ENCODE measurements at places on chromosomes 1 and 21.

DNA sequence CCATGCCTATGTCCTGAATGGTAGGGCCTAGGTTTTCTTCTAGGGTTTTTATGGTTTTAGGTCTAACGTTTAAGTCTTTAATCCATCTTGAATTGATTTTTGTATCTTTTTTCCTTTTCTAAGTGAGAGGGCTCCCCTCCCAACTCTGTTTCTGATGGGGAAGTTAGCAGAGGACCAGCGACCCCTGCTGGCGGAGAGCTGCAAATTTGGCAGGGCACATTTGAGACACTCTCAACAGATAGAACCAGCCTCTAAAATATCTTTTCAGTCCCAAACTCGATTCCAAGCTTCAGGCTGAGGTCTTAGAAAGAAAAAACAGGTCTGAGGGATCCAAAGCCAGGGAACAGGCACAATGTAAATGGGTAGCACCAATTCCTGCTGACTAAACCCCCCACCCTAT, 32.5 kb downstream of the LRRC3 start:
- no peak for DNase-seq

GRCh38 chr1:228541725-228542124, 54.5 kb downstream of the RNF187 start:
- DNase-seq: no peak

DNA sequence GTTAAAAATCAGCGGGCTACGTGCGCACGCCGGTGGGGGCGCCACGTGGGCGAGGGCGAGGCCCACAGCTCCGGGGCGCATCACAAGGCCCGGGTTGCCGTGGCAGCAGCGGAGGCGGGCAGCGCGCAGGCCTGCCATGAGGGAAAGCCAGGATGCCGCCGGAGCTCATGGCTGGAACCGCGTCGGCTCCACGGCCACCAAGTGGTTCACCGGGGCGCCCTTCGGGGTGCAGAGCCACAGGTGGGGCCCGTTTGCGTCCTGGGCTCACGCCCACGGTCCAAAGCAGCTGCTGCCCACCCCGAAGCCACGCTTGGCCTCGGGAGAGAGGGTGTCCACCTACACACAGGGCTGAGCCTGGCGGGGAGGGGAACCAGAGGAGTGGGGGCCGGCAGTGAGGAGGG, 4.9 kb upstream of the TTC22 start:
- DNase-seq: no peak

DNA sequence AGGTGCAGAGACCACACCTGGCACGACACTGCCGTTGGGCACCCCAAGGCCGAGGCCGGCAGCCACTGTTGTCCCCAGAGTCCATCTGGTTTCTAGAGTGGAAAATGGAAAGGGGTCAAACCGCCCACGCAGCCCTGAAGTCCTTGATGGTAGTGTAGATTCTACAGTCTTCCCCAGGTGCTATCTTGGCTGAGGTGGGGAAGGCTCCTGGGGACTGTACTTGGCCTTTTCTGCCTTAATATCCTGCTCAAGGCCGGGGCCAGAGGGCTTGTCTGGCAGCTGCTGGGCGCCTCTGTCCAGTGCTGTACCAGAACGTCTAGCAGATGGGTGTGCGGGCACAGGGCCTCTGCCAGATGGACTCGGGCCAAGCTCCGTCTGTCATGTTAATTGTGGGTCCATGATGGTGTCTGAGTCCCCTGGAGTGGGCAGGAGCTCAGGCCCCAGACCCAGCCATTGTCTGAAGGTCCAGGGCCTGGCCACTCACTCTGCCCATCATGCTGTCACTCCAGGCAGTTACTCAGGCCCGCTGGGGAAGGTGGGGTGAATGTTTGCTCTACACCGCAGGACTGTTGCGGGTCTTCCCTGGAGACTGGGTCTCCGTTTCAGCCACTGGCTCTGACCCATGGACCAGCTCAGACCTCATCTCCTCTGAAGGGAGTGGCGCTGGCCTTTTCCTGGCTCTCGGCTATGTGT, 161.9 kb upstream of the COL6A1 start:
- DNase-seq: no peak

DNA sequence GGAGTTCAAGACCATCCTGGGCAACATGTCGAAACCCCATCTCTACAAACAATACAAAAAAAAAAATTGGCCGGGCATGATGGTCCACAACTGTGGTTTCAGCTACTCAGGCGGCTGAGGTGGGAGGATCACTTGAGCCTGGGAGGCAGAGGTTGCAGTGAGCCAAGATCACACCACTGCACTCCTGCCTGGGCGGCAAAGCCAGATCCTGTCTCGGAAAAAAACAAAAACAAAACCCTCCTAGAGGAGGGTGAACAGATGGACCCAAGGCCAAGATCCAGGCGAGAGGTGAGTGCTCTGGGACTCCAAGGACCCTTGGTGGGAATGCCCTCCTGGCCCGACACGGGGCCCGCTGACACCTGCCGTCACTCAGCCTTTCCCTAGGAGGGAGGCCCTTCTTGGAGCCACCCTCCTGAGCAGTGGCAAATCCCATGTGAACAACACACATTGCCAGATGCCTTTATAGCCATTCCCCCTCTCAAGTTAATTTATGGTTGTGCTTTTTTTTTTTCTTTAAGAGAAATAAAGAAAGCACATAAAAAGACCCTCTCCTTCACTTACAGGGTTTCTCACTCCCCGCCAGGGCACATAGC, 380 bp downstream of the TFF2 start:
- no peak for DNase-seq

DNA sequence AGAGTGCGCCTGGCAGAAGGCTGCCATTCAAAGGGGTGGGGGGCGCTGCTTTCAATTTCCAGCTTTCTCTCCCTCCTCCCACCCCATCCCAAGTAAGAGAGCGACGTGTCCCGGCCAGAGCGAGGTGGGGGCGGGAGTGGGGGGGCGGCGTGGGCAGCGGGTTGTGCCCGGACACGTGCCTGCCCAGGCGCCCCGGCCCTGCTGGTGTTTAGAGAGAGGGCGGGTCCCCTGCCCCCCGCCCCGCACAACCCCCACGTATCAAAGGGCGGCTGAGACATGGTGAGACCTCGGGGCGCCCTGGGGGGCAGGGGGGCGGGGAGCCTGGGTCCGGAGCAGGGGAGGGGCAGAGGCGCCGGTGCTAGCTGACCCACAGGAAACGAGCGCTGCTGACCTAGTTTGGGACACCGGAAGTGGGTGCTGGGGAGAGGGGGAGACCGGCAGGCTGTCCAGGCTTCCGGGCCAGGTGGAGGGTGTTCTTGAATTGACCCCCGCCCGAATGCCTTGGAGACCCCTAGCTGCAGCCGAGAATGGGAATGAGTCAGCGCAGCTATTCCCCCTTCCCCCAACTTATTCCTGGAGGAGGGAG, 1.3 kb downstream of the ZBTB7B start:
- DNase-seq: peak; percentile 82

DNA sequence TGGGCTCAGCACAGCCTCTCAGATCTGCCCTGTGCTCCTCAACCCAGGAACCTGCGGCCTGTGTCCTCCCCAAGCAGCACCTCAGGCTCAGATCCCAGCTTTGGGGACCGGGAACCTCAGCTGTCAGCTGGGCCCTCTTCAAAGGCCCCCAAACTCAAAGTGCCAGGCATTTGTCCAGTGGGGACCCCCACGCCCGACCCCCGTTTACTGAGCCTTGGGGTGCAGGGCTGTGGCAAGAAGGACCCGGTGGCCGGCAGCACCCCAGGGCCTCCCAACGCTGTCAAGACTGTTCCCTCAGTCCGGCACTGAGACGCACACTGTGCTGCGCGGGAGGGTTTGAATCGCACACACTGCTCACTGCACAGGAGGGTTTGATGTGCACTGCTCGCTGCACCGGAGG, 35.0 kb downstream of the MORN1 start:
- no peak for DNase-seq

DNA sequence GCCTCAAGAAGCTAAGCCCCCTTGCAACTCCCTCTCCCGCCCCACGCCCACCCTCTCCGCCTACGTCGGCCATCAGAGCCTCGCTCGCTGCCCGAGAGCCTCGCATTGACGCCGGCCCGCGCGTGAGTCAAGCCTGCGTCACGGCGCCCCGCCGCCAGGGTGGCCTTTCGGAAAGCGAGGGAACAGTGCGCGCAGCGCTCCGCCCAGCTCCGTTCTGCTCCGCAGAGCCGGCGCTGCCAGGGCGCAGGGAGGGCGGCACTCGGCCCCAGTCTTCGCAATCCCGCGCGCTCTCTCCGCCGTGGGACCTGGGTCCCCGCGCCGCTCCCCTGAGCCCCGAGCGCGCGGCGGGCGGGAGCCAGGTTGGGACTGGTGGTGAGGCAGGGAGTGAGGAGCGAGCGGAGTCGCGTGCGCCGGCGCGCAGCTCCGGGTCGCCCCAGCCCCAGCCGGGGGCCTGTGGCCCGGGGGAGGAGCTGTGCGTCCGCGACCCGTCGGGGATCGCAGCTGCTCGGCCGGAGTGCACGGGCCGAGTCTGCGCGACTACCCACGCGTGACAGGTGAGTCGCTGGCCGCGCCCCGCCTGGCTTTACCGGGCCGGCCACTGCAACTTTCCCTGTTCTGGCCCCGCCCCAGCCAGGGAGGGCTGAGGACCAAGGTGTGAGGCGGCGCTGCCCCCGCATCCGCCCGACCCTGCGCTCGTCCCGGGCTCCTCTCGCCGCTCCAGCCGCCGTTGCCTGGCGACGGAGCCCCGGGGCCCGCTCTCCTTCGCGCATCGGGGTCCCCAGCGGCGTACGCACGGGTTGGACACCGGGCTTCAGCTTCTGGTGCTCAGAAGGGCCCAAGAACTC, at the start of gene SLC6A17:
Gene SLC6A17 (plus strand): TSS at position 165 of the 845 bp plus-strand sequence. CDS start 16,436 bp downstream, outside the sequence.
- peak; percentile 82 for DNase-seq

- no peak for DNase-seq
Measured at GRCh38 chr1:33932871-33933270, 69.0 kb downstream of the HMGB4 start.

DNA sequence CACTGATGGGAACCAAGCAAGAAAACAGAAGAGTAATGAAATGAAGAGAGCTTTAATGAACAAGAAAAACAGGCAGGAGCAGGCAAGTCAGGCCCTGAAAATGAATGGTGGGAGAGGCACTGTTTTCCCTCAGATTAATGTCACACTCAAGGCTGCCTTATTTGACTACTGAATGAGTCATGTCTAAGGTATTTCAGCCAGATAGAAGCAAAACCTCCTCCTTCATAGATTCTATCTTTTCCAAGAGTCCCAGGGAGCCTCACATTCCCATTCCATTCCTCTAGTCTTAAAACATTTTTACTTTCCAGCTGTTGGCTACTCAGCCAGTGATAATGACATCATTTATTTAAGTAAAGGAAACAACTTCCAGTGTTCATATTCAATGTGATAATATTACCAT, 228.4 kb upstream of the NRIP1 start:
- peak; percentile 73 for DNase-seq

All from GM03348 (cell line).